ENCODE measurements at places on chromosomes 7 and 10.

DNA sequence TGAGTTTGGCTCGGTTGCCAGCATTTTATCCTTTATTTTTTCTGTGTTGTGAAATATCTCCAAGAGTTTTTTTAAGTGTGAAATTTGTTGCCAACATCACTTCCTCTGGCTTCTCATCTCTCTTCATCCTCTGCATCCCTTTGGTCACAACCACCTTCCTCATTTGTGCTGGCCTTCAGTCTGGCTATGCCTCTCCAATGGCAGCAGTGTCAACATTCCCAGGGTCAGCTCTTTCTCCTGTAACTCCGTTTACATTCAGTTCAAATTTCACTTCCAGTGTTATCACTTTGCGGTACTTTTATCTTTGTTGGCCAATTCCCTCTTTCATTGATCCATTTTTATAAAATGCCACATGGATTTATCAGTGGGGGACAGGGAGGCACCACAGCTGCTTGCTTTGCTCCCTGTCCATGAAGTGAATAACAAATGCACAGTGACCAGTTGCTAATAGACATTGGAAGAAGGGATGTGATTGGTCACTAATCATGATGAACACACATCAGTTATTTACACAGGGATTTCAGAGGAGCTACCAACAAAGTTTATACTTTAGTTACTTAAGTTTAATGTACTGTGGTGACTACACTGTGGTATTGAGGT is 311.4 kb upstream of the LRGUK start:
- no peak for DNase-seq

GRCh38 chr7:155203882-155204691 is 93.6 kb upstream of the INSIG1 start:
- no peak for DNase-seq

GRCh38 chr7:9761224-9761623 is 1212.4 kb upstream of the PHF14 start:
- no peak for DNase-seq

GRCh38 chr7:45417268-45417667 is 156.9 kb upstream of the ADCY1 start:
- DNase-seq: no peak

Measured in DND-41 (cell line).